ENCODE measurements at places on chromosomes 1 and 21. TPM values are rescaled to one million over a fixed set of nuclear protein-coding genes. Genes with fewer than 3 reads are reported as not detected.

The RASSF5 gene
- total RNA-seq: 1.1 TPM

The MACO1 gene
- 9.2 TPM for total RNA-seq

The SPRR4 gene
- not detected for total RNA-seq

The LPAR3 gene
- 0.75 TPM for total RNA-seq

The SELP gene
- total RNA-seq: not detected

The CCDC30 gene
- total RNA-seq: 0.64 TPM

The MYOG gene
- total RNA-seq: not detected

The FMOD gene
- total RNA-seq: not detected

The SLC25A34 gene
- total RNA-seq: not detected

The SCAMP3 gene
- 115 TPM for total RNA-seq

The VCAM1 gene
- not detected for total RNA-seq

The ETV3L gene
- total RNA-seq: not detected

The VSIG8 gene
- total RNA-seq: not detected

The MEX3A gene
- total RNA-seq: 2.3 TPM

The RXFP4 gene
- total RNA-seq: not detected

The NCAM2 gene
- not detected for total RNA-seq

The CADM3 gene
- 0.08 TPM for total RNA-seq

The INSRR gene
- not detected for total RNA-seq

The RNU1-3 gene
- not detected for total RNA-seq

The LEMD1 gene
- total RNA-seq: not detected

The RGS7 gene
- not detected for total RNA-seq

The GNAT2 gene
- not detected for total RNA-seq

The CSF3R gene
- total RNA-seq: not detected

The CD2 gene
- not detected for total RNA-seq

The GBP5 gene
- total RNA-seq: 0.05 TPM

The AMPD1 gene
- total RNA-seq: not detected

The PRKCZ gene
- 8.5 TPM for total RNA-seq

The IFNLR1 gene
- 1.2 TPM for total RNA-seq

The CD1B gene
- not detected for total RNA-seq

The CIART gene
- total RNA-seq: 0.97 TPM

The KANK4 gene
- total RNA-seq: 0.74 TPM

The ARMH1 gene
- total RNA-seq: 0.54 TPM

The TMEM51 gene
- 38.6 TPM for total RNA-seq

The ZNF648 gene
- total RNA-seq: not detected

The DCST1 gene
- not detected for total RNA-seq

The SPATA1 gene
- 1.3 TPM for total RNA-seq

The NTNG1 gene
- total RNA-seq: not detected

The OR2L8 gene
- not detected for total RNA-seq

The RCAN3 gene
- total RNA-seq: 12.2 TPM

The S100A1 gene
- 0.75 TPM for total RNA-seq

The SLC30A2 gene
- 0.30 TPM for total RNA-seq

The CD48 gene
- total RNA-seq: not detected

The KRTAP12-2 gene
- total RNA-seq: not detected

The OR2T2 gene
- not detected for total RNA-seq

The VHLL gene
- not detected for total RNA-seq

The LRRC38 gene
- not detected for total RNA-seq

The TRIM58 gene
- not detected for total RNA-seq

The ATP1A2 gene
- 0.07 TPM for total RNA-seq

The GREM2 gene
- total RNA-seq: 0.14 TPM

Measured in A549 treated with GW870086 at 1 μM for 4 hours (cell line).